NCI-H1092 treated with DMSO at 0.1 percent for 48 hours (cell line): ENCODE measurements at places on chromosomes 16 and 17.

DNA sequence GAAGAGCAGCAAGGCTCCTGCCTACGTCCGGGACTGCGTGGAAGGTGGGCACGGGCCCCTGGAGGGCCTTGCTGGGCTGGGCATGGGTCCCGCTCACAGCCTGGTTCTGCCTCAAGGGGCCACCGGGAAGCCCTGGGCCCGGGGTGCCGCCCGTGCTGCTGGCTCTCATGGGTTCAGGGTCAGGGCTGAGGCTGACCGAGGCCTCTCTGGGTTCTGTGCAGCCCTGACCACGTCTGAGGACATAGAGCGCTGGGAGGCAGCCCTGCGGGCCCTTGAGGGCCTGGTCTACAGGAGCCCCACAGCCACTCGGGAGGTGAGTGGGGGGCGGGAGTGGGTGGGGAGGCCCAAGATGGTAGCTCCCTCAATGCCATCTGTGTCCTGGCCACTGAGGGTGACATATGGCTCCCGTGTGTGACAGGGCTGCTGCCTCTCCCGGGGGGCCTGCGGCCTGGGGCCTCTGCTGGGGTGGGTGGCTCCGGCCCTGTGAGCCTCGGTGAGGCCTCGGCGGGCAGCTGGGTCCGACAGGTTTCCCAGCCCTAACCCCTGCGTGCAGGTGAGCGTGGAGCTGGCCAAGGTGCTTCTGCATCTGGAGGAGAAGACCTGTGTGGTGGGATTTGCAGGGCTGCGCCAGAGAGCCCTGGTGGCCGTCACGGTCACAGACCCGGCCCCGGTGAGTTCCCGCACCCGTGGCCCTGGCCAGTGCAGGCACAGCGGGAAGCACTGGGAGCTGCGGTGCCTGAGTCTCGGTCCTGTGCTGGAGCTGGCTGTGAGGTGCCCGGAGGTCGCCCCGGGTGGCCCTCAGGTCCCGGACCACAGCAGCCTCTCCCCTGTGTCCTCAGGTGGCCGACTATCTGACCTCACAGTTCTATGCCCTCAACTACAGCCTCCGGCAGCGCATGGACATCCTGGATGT, 9.2 kb downstream of the TELO2 start:
- no peak for DNase-seq

GRCh38 chr16:4176906-4177417, 60.7 kb upstream of the ADCY9 start:
- no peak for DNase-seq

- no peak for DNase-seq
Observed at GRCh38 chr16:84726669-84727467, 27.1 kb downstream of the USP10 start.

GRCh38 chr17:59542960-59543635, 22.3 kb upstream of the DHX40 start:
- DNase-seq: no peak

DNA sequence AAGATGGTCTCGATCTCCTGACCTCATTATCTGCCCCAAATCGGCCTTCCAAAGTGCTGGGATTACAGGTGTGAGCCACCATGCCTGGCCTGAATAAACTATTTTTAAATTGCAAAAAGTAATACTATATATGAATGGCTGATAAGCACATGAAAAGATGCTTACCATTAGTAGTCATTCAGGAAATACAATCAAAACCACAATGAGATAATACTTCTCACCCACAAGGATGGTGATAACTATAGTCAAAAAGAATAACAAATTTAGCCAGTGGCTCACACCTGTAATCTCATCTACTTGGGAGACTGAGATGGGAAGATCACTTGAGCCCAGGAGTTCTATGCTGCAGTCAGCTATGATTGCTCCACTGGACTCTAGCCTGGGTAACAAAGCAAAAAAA, 2.4 kb upstream of the TACO1 start:
- DNase-seq: no peak

GRCh38 chr17:79286440-79286839, 211.8 kb downstream of the ENGASE start:
- no peak for DNase-seq

- no peak for DNase-seq
Observed at GRCh38 chr17:10083864-10084263, 114.5 kb downstream of the GAS7 start.

DNA sequence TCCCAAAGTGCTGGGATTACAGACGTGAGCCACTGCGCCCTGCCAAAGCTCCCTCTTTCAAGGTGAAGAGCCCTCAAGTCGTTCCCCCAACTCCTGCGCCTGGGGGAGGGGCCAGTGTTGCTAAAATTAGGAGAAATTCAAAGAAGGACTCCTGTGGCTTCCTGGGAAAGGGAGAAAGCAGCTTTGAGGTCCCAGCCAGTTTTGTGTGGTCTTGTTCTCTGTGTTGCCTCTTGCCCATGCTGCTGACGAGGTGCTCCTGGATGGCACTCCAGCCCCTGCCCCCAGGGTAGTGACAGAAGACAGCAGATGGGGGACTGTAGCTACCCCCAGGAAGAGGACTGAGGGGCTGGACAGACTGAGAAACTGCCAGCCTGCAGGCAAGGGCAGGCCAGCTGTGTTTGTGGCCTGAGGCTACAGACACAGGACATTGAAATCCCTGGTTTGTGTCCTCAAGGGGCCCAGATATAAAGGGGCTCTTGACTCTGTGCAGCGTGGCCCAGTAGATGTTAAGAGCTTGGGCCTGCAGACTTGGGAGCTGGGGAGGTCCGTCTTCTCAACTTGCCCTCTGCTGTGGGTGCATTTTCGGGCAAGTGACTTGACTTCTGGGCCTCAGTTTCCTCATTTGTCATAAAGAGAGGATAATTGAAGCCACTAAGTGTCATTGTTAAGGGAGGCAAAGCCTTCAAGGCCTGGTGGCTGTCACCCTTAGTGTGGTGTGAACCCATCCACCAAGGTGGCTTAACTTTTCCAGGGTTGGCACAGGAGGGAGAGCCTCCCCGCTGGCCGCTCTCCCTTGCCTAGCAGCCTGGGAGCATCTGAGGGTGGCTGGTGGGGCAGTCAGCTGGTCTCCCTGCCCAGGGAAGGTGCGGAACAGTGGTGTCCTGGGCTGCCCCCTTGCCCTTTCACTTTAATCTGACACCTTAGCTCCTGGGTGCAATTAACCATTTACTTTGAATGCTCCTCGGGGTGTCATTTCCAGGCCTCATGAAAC, 4.1 kb downstream of the UBALD2 start:
- no peak for DNase-seq

DNA sequence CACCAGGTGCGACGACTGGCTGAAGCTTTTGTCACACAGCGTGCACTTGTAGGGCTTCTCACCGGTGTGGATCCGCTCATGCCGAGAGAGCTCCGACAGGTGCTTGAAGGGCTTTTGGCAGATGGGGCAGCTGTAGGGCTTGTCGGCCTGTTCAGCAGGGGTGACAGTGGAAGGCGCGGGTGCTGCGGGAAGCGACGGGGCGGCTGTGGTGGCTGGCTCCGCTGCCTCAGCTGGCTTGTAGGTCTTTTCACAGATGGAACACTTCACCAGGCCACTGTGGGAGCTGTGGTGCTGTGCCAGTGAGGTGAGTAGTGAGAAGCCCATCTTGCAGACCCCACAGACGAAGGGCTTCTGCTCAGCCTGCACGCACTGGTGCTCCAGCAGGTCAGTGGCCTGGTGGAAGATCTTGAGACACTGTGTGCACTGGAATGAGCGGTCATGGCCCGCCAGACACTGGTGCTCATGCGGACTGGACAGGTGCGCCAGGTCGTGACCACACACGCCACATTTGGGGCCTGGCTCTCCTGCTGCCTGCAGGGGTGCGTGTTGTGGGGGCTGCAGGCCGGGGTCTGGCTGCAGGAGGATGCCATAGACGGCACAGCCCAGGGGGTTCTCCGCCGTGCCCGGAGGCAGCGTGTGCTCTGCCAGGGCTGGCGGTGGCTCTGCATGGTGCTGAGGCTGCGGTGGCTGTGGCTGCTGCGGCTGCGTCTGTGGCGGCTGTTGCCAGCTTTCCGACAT, 2.8 kb downstream of the ZNF319 start:
- DNase-seq: no peak

GRCh38 chr17:27285516-27285915, 8.4 kb upstream of the WSB1 start:
- DNase-seq: no peak

DNA sequence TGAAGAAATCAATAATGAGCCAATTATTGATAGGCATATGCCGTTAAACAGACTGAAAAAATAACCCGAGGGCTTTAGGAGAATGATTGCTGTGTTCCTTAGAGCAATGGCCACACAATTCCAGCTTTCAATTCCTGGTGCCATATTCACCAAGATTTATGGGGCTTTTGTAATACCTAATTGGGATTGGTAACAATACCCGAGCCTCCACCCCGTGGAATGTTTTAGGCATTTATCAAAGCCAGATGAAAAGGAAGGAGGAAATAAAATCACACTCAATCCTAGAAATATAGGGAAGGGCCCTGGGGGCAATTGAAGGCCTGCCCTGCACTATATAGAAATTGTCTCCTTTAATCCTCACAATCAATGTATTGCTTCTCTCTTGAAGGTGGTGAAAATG, 42.1 kb upstream of the MLYCD start:
- DNase-seq: no peak

DNA sequence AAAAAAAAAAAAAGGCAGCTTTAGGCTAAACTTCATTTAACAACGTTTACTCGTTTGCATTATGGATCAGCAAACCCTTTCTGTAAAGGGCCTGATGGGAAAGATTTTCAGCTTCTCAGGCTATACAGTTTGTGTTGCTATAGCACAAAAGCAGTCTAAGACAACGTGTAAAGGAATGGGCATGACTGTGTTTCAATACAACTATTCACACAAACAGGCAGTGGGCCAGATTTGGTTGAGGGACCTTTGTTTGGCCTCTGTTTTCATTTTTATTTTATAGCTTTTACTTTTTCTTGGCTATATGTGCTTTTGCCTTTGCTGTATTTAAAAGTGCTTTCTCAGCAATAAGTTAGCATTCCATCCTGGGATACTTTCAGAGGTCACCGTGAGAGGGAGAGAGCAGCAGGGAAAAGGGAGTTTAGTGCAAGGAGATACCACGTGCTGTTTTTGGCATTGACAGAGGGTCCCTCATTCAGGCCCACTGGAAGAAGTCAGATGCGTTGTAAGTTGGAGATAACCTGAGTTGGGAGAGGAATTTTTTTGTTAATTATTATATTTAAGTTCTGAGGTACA, 335.6 kb downstream of the UTP18 start:
- no peak for DNase-seq

- no peak for DNase-seq
Observed at GRCh38 chr17:8038954-8039610, at the start of gene ALOX15B. Gene ALOX15B (plus strand): TSS chr17:8039059. CDS start chr17:8039156, 97 bp downstream.

DNA sequence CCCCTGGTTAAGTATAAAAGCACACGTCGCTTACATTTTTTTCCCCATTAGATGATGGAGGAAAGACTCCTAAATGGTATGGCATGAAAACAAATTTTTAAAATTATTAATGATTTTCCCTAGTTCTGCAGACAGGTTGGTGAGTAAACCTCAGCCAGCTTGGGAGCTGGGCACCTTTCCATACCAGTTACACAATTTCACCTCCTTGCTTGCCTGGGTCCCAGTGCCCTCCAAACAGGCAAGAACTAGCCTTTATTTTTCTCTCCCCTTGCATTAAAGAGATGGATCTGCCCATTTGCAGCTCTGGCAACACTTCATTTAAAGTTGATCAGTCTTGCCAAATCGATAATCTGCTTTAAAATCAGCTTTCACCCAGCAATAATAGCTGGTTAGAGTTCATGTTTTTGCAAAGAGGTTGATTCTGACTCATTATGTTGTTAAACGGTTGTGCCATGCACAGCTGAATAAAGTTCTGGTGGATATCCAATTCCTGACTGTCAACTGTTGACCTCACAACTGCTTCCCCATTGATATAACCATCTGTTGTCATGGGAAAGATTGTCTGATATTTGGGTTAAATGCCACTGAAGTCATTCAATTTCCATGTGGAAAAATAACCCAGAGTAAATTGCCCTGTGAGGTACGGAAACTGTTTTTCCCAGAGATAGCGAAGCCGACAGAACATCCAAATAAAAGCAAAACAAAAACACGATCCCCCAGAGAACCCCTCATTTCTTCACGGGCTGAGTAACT, 1.3 kb downstream of the C17orf58 start:
- DNase-seq: peak; percentile 60

- no peak for DNase-seq
Observed at GRCh38 chr16:85104821-85105391, 7.4 kb downstream of the CIBAR2 start.

- DNase-seq: no peak
Observed at GRCh38 chr16:1113489-1113888, 17.4 kb upstream of the C1QTNF8 start.

- DNase-seq: no peak
Observed at GRCh38 chr16:10997485-10997884, 53.1 kb downstream of the CLEC16A start.

DNA sequence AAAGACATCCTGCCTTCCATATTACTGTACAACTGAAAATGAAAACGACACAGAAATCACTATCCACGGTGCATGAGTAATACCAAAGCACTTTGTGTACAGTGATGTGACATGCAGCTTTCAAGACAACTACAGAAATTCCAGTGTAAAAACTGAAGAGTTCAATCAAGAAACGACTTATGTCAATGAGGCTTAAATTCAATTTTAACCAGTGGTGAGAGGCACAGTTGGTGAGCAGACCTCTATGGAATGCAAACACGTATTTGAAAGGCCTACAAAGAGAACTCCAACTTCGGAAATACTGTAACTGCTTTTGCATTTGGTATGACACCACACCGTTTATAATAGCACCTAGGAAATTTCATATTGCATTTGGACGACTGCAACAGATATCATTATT, 87.6 kb downstream of the USP31 start:
- DNase-seq: no peak

DNA sequence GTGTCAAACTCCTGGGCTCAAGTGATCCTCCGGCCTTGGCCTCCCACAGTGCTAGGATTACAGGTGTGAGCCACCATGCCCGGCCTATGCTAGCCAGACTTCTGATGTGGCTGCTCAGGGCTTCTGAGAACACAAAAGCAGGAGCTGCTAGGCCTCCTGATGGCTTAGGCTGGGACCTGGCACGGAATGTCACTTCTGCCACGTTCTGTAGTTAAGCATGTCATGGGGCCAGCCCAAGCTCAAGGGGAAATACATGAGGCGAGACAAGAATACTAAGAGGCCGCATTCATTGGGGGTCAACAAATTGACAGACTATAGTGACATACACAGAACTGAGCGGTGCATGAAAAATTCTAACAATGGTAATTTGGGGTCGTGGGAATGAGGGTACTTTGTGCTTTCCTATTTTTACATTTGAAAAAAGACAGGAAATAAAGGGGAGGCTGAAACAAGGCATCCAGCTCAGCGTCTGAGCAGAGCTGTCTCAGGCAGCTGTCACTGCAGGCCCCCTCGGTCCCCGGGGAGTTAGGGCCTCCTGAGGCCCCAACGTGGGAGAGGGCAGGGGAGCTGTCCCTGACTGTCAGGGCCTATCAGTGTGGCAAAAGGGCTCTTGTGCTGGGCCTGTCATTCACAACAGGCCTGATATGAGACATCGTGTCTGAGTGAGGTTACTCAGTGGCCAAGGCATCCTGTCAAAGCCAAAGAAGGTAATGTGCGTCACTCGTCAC, 26.4 kb downstream of the CFAP20 start:
- no peak for DNase-seq

- peak; percentile 16 for DNase-seq
Observed at GRCh38 chr17:19753661-19754463, 5.8 kb upstream of the ALDH3A1 start.

GRCh38 chr17:69059458-69060175, 1.1 kb downstream of the ABCA9 start:
- DNase-seq: no peak
